ENCODE measurements at places on chromosomes 1 and 21. TPM values are rescaled to one million over a fixed set of nuclear protein-coding genes. Genes with fewer than 3 reads are reported as not detected.
A peak's percentile ranks its signal among the peaks of the same experiment; 100 is the strongest.

DNA sequence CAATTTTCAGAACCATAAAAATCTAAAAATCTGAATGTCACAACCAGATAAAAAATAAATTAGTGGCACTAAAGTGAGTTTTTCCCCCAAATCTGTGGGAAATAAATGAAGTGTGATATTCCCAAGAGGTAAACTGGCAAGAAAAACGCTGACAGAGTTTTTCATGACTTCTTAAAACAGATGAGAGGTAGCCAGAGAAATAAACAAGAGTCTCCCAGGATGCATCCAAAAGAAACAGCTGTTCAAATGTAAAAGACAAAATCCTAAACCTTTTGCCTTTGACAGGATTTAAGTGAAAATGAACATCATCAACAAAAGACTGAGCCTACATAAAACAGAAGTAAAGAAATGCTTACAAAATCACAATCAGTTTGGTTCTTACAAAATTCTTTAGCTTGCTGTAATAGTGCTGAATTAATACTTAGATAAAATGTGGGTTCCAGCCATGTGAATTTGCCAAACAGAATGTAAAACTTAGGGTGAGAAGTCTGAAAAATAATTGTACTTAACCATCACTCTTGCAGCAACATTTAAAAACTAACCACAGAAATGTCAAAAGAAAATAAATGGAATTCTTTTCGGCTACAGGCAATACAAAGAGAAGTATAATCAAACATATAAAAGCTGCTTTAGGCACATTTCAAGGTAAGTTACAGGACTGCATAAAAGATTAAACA lies 133.6 kb downstream of the EIF4G3 start:
- H3K4me3 ChIP-seq, result no peak overlapping the region
- no peaks in the 10 kb centered on the region for H3K27me3 ChIP-seq
- H3K4me1 ChIP-seq, result no peaks in the 10 kb centered on the region
- no peak overlapping the region for H3K27ac ChIP-seq
- DNase-seq, result no peak

GRCh38 chr1:44701141-44701573 lies 26.6 kb downstream of the ARMH1 start:
- no peak overlapping the region for H3K27ac ChIP-seq
- H3K4me3 ChIP-seq, result no peak overlapping the region
- no peaks in the 10 kb centered on the region for H3K36me3 ChIP-seq
- no peak for DNase-seq

DNA sequence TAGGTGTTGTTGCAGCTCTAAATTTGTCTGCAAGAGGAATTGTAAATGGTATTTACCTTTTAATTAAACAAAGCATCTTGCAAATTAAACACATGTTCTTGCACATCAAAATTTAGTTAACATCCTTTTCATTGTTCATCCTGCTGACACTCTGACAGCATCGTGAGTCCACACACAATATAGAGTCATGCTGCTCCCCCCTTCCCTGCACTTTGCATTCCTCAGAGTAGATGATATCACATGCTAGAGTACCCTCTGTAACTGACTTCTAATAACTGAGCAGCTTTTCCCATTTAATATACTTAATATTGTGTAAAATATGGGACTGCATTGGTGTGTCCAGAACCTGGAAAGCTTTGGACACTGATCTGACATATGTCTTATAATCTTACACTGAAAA lies 138.8 kb upstream of the DPYD start:
- H3K4me3 ChIP-seq, result no peak overlapping the region
- DNase-seq, result no peak
- H3K36me3 ChIP-seq, result no peaks in the 10 kb centered on the region
- no peak overlapping the region for H3K27ac ChIP-seq
- no peaks in the 10 kb centered on the region for H3K4me1 ChIP-seq

- H3K27ac ChIP-seq, result no peak overlapping the region
- no peak overlapping the region for H3K4me3 ChIP-seq
- DNase-seq, result no peak
- peaks cover 8% of the 10 kb centered on the region for H3K4me1 ChIP-seq
- H3K36me3 ChIP-seq, result no peaks in the 10 kb centered on the region
- H3K27me3 ChIP-seq, result no peaks in the 10 kb centered on the region
Measured at GRCh38 chr1:34970829-34971228, 14.3 kb downstream of the TMEM35B start.

- H3K4me1 ChIP-seq, result peaks cover 17% of the 10 kb centered on the region
- no peak overlapping the region for H3K4me3 ChIP-seq
- no peak overlapping the region for H3K27ac ChIP-seq
- H3K27me3 ChIP-seq, result no peaks in the 10 kb centered on the region
Measured at GRCh38 chr1:9596415-9597123, 7.9 kb downstream of the TMEM201 start.

GRCh38 chr1:200103966-200104583 lies 76.6 kb downstream of the NR5A2 start:
- H3K4me3 ChIP-seq, result no peak overlapping the region
- H3K4me1 ChIP-seq, result no peaks in the 10 kb centered on the region
- no peaks in the 10 kb centered on the region for H3K36me3 ChIP-seq

- no peaks in the 10 kb centered on the region for H3K27me3 ChIP-seq
- no peak overlapping the region for H3K4me3 ChIP-seq
- peaks cover 35% of the 10 kb centered on the region for H3K36me3 ChIP-seq
- H3K4me1 ChIP-seq, result no peaks in the 10 kb centered on the region
Measured at GRCh38 chr1:26556111-26556510, 26.6 kb downstream of the RPS6KA1 start.

DNA sequence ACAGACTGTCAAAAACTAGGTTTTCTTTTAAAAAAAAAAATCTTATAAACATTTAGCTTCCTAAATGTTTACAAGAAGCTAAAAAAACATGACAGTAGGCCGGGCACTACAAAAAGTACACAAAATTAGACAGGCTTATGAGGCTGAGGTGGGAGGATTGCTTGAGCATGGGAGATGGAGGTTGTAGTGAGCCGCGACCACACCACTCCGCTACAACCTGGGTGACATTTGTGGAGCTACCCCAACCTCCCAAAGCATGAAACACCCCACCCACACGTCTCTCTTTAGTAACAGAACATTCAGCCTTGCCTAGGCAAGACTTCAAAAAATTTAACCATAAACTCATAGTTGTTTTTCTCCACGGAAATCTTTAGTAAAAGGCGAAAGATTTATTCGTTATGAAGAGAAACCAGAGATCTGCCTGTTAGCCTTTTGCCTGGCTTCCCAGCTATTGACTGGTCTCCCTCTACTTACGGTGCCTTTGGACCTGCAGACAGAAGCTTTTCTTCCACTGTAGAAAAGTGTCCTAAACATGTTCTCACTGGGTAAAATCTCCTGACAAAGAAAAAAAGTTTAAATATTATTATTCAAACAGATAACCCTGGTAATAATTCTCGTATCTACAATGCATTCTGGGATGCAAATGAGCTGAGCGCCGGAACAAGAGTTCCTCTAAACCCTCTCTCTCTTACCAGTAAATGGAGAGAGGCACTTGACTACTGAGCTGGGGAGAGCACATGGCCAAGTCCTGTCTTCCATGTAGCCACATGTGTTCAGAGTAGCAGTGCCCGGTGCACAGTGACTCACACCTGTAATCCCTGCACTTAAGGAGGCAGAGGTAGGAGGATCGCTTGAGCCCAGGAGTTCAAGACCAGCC lies 9.2 kb downstream of the RNU5D-1 start:
- peaks cover 26% of the 10 kb centered on the region for H3K4me1 ChIP-seq
- H3K4me3 ChIP-seq, result peak overlapping the region; percentile 15
- DNase-seq, result peak; percentile 72
- no peaks in the 10 kb centered on the region for H3K36me3 ChIP-seq
- peak overlapping the region; percentile 64 for H3K27ac ChIP-seq

DNA sequence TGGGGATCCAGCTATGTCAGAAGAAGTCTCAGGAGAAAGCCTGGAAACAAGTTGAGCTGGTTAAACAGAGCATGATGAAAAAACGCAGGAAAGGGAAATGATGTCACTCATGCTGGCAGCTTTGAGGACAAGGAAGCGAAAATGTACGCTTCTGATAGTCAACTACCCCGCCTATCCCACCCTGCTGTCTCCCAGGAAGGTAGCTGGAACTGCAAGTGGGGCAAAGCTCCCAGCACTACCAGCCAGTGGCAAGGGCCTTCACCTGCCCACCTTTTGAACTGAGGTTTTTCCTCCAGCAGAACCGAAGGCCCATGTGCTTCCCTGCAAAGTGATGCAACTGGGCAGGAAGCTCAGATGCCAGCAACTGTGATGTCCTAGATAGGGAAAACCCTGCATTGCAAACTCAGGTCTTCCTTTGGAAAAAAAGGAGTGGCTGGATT lies 6.3 kb upstream of the IL20 start:
- H3K36me3 ChIP-seq, result no peaks in the 10 kb centered on the region
- no peak for DNase-seq
- H3K4me1 ChIP-seq, result no peaks in the 10 kb centered on the region
- H3K27me3 ChIP-seq, result no peaks in the 10 kb centered on the region
- no peak overlapping the region for H3K4me3 ChIP-seq
- H3K27ac ChIP-seq, result no peak overlapping the region

The OR2T29 gene
- not detected for total RNA-seq

The LIPI gene
- not detected for total RNA-seq

All from naive thymus-derived CD4-positive, alpha-beta T cell (primary cell).